MG63 (cell line): ENCODE measurements at places on chromosomes 16 and 17. TPM values are rescaled to one million over a fixed set of nuclear protein-coding genes. Genes with fewer than 3 reads are reported as not detected.

DNA sequence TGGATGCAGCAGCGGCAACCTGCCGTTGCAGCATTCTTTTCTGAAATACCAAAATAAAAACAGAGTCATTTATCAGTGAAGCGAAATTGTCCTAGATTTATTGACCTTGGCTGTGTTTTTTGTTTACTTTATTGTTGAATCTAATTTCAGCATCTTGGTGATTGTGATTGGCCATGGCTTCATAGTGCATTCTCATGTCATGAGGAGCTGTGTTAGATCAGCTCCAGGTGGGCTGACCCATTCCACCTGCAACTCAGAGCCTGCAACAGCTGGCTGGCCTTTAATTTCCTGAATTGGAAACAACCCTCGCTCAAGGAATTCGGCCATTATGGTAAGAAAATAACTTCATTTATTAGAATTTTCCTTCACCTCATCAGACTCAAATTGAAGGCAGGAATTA, 16.4 kb downstream of the KRT24 start:
- DNase-seq: no peak

DNA sequence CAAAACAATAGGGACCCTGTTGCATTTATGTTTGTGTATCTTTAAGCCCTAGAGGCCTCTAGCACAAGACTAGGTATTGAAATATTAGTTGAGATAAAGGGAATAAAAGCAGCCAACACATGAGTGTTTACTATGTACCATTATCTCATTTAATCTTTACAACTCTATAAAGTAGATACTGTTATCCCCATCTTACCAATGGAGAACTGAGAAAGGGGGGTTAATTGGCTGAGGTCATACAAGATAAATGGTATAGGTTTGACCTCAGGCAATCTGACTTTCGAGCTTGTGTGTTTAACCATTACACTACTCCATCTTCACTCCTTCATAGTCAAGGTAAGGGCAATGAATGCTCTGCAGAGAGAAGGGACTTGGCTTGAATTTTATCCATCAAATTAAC, 26.3 kb upstream of the STAC2 start:
- no peak for DNase-seq

DNA sequence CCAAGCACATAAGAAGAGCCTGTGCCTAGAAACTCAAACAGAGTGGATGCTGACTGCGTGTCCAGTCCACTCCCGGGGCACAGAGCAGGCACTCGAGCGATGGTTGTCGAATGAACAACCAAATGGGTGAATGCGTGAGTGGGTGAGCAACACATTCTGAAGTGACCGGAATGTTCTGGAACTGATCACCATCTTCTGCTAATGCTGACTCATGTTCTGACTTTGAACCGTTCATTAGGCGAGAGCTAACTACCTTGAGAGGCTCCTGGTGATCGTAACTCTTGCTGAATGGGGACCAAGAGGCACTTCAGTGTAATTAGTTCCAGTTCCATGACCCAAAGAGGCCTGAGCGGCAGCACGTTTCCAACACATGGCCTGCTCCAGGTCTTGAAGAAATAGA, 37.9 kb downstream of the IRF8 start:
- no peak for DNase-seq

HSF4 gene
- 3.9 TPM in 1 of 2 replicates, not detected in the other for total RNA-seq

MYH13 gene
- 0.03 TPM in 1 of 2 replicates, not detected in the other for total RNA-seq

CLEC3A gene
- not detected in 2 replicates for total RNA-seq

SLC6A2 gene
- not detected in 2 replicates for total RNA-seq

NPIPA3 gene
- 0.43 TPM in 1 of 2 replicates, not detected in the other for total RNA-seq

KRT32 gene
- total RNA-seq: 0.72 TPM in 1 of 2 replicates, not detected in the other

DNA sequence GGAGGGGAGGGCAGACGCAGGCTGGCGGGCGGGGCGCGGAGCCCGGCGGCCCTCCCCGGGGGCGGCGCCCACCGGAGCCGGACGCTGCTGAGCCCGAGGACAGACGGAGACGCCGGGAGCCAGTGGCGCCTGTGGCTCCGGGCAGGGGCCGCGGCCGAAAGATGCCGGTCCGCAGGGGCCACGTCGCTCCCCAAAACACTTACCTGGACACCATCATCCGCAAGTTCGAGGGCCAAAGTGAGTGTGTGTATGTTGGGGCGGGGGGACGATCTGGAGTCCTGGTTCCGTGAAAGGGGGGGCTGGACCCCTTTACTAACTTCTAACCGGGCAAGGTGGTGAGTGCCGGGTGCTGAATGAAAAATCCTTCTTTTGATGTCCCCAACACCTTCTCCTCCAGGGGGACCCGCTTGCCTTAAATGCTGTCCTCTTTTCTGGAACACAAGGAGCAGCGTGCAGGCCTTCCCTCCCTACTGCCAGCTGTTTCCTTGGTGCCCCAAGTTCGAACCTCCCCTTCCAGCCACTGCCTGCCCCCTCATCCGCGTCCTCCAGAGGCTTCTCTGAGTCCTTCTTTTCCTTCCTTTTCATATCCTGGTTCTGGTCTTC, at the start of gene KCNH6:
TSS of gene KCNH6 (plus strand) at position 106 of the 603 bp plus-strand sequence. CDS start at position 162, 56 bp downstream.
- no peak for DNase-seq

KCNAB3 gene
- not detected in 2 replicates for total RNA-seq

KRTAP9-8 gene
- total RNA-seq: not detected in 2 replicates
